ENCODE measurements at places on chromosomes 4 and X.

DNA sequence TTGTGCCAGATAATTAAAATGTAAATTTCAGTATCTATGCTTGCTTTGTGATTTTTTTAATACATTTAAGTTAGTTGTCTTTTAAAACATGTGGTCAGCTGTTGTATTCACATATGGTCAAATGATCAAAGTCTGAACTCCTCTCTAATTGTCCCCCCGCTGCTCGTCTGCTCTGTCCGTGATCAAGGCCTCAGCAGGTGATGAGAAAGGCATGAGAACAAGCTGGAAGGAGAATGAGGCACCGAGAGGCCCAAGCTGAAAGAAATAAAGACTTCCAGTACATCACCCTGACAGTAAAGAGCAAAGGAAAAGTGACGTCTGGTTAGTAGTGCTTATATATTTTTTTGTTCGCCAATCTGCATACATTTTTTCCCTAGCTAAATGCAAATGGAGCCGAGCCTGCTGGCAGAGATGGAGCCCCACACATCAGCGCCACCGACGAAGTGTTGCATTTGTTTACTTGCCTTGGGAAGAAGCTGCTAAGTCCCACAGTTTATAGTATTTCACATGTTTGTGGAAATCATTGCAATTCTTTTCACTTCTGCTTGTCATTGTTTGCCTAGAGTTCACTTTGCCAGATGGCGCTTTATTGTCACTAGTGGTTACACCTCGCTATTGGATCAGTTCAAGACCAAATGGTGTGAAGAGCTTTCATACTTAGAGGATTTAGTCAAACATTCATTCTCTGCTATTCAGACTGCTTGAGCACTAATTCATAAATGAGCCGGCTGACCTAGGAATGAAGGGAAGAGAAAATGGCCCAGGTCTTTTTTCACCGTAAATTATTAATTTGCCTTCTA lies 181.5 kb downstream of the ZIC3 start:
- DNase-seq: no peak

DNA sequence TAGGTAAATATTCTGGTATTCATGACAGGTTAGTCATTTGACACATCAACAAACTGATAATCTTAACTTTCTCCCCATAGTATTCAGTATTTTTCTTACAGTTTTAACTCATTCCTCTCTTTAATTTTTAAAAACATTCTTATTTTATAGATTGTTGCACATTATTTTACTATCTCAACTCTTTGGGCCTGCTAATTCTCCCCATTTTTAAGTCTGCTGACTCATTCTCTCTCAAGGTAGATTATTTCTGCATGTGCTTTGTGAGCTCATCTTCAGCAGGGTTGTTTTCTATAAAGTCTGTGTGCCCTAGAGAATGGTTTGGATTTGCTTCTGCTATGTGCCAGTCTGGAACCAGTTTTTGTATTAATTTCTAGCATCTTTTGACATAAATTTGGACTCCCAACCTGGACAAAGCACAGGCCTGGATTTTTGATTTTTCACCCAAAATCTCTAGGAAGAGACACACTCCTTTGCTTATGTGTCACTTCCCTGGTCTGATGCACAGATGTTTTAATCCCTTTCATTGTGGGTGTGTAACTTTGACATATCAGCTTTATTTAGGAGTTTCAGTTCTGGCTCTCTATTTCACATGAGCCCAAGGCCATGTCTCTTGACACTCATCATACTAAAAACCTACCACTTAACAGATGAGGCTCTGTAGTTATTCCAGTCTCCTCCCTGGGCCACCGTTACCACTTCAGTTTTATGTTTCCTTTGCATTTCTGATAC lies 194.3 kb upstream of the PGRMC2 start:
- DNase-seq: no peak

- DNase-seq: no peak
Observed at GRCh38 chr4:186725469-186726425, 2.1 kb upstream of the FAT1 start.

- no peak for DNase-seq
Observed at GRCh38 chrX:20863649-20864048, 510.6 kb upstream of the CNKSR2 start.

- no peak for DNase-seq
Observed at GRCh38 chrX:39527025-39527424, 570.7 kb downstream of the BCOR start.

- no peak for DNase-seq
Observed at GRCh38 chr4:176569301-176569700, 223.4 kb downstream of the VEGFC start.

DNA sequence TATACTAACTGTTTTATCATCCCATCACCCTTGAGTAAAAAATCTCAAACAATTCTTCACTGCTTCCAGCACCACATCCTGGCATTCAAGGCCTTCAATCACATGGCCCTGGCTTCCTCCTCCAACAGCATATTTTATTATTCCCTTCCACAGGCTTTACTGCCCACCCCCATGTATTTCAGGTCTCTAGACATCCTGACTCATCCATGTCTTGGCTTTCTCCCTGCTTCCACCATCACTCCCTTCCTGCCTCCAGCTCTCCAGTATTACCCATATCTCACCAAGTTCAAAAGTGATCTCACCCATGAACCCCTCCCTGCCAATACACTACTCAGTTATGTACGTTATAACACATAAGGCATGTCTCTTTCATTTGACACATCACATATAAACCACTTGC lies 34.7 kb upstream of the PLAC1 start:
- DNase-seq: no peak

Data from CD4-positive, alpha-beta T cell treated with Interleukin-12 subunit alpha and Interleukin-12 subunit beta, for 1 hour (primary cell).